T-helper 2 cell (primary cell): ENCODE measurements at places on chromosomes 7 and 10.

- DNase-seq: no peak
Measured at GRCh38 chr7:336810-337566, 47.0 kb downstream of the FOXL3 start.

- no peak for DNase-seq
Measured at GRCh38 chr7:131080754-131081153, 246.9 kb upstream of the MKLN1 start.

DNA sequence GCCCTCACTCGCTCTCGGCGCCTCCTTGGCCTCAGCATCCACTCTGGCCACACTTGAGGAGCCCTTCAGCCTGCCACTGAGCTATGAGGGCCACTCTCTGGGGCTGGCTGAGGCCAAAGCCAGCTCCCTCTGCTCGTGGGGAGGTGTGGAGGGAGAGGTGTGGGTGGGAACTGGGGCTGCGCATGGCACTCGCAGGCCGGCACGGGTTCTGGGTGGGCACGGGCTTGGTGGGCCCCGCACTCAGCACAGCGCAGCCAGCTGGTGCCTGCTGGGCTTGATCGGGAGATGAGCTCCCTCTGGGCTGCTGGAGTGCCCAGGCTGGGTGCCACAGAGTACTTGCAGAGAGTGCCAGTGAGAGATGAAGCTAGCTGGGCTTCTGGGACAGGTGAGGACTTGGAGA is 875.5 kb downstream of the XPNPEP1 start:
- DNase-seq: no peak

- DNase-seq: no peak
Measured at GRCh38 chr10:78696791-78697395, 371.9 kb upstream of the ZMIZ1 start.

DNA sequence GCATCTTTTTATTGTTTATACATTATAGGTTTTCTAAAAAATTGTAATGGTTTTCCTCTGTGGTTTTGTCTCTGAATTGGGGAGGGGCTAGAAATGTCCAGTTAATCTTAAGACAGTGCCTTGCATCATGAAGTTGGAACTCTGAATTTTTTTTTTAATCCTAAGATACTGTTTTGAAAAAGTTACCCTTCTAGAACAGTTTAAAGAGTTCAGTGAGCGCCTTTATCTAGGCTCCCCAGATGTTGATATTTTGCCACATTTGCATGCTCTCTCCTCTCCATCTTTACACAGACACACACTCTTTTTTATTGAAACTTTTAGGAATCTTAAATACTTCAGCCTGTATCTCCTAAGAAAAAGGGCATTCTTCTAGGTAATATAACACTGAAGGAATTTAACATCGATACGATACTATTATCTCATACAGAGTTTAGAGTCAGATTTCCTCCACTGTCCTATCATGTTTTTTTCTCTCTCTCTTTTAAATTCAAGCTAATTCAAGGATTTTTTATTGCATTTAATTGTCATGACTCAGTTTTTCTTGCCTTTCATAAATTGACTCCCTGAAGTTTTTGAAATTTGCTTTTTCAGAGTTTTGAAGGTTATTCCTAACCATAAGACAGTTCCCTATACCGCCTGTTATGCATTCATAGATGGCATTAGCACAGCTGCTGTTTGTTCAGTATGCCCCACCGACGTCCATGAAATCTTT is 31.5 kb downstream of the PRKAR2B start:
- DNase-seq: no peak

- DNase-seq: no peak
Measured at GRCh38 chr10:108290823-108291222, 1126.3 kb upstream of the SORCS1 start.

DNA sequence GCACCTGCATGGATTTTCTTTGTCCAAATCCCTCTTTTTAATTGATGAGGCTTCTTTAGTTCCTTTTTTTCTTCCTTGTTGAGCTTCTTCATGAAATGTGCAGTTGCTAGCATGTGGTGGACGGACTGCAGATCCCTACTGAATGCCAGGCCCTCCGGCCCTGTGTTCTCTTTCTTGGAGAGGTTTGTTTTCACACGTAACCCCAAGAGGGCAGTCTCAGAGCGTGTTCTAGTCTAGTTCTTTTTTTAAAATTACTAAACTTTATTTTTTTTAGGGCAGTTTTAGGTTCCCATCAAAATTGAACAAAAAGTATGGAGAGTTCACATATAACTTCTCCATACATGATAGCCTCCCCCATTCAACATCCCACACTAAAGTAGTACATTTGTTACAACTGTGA is 190.0 kb downstream of the CFTR start:
- DNase-seq: no peak

DNA sequence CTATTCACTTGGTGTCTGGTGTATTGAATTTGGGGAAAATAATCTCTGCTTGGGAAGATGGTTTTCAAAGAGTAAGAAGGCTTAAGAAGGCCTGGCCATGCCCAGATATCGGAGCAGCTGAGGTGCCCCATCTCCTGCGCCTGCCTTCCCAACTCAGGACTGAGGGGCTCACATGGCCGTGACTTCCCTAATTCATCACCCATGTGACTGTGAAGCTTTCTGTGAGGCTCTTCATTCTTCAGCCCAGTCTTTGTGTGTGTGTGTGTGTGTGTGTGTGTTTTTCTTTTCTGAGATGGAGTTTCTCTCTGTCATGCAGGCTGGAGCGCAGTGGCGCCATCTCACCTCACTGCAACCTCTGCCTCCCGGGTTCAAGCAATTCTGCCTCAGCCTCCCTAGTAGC is 53.2 kb downstream of the PROSER2 start:
- DNase-seq: no peak

DNA sequence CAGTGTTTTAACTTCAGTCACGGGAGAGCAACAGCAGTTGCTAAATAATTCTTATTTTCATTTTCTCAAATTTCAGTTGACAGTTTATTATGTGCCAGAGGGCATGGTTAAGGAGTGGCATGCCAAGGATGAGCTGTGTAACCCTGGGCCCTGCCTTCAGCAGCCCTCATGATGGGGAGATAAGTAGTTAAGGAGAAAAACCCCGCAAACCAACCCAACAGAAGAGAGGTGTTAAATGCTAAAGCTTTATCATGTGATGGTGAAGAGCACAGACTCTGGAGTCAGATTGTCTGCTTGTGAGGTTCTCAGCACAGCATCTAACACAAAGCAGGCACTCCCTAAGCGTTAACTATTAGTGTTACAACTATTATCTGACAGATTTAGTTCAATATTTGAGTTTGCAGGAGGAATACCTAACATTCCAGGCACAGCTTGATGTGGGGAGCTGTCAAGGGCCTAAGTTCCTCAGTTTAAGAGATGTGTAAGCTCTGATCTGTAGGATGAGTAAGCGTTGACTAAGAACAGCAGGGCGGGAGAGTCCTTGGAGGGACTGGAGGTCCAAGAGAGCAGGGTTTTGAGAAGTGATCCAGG is 29.6 kb downstream of the STAM start:
- DNase-seq: no peak

DNA sequence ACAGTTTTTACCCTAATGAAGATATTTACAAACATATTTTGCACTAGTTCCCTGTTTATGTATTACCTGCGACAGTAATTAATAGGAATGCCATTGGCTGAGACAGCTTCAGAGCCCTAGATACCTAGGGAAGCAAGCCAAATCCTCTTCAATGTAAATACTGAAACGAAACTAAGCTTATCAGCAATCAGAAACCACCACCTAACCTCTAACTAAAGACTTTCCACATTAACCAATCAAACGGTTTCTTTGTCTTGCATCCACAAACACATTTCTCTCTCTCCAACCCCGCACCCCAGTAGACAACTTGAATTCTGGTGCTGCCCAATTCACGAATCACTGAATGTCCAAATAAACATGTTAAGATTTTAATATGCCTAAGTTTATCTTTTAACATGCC is 474.4 kb upstream of the C7orf33 start:
- DNase-seq: no peak

DNA sequence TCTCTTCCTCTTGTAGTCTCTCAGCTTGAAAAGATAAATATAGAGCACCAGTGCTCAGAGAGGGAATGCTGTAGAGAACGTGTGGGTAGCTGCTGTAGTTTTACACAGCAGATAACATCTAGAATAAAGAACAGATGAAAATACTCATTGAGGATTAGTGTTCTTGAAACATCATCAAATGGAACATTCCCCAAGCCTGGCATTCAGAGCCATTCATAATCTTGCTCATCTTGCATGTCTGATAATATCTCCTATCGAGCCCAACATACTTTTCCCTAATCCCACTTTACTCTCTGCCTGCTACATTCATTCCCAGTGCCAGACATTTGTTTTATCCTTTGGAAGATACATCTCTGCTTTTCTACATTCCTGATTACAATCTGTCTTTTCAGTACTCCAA is 35.2 kb downstream of the MCU start:
- no peak for DNase-seq

- no peak for DNase-seq
Measured at GRCh38 chr10:50585921-50586739, 37.6 kb downstream of the SGMS1 start.

DNA sequence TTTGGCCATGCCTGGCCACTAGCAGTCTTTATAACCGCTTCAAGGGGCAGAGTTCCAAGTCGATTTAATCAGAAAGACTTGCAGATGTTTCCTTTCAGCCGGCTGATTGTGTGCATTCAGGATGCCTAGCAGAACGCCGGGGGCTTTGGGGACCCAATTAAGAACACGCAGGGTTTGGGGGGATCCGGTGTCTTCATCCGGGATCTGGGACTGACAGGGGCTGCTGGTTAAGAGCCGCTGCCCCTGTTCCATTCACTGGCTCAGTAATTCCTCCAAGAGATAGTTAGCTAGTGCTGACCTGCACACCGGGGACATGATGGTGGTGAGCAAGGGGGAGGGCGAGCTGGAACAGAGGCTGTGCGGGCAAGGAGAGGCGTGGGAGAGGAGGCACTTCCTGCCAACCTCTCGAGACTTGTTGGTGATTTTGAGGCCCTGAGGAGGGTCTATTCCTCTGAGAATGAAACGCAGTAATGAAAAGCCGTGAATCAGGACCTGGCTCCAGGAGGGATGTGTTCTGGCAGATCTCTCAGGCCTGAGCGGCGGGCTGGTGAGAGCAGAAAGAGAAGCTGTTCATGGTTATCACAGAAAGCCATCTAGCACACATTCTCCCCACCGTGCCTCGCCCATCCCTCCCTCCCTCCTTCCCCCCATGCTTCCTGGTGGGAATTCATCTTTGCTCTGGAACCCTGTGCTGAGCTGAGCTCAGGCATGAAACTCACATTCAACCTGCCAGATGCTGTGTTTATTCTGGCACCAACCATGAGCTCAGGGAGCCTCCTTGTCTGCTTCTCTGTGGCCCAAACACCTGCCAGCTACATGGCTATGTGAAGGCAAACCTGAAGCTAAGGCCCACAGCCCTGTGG is 152.0 kb downstream of the CCDC3 start:
- no peak for DNase-seq

GRCh38 chr7:949021-949934 is 5.2 kb downstream of the ADAP1 start:
- no peak for DNase-seq

- DNase-seq: no peak
Measured at GRCh38 chr10:20257422-20257821, 441.2 kb downstream of the PLXDC2 start.

- no peak for DNase-seq
Measured at GRCh38 chr10:101696632-101697031, 1.7 kb upstream of the FBXW4 start.

- DNase-seq: no peak
Measured at GRCh38 chr7:125966278-125967048, 1036.8 kb upstream of the POT1 start.

GRCh38 chr10:101441541-101442455 is 87.8 kb downstream of the BTRC start:
- no peak for DNase-seq

DNA sequence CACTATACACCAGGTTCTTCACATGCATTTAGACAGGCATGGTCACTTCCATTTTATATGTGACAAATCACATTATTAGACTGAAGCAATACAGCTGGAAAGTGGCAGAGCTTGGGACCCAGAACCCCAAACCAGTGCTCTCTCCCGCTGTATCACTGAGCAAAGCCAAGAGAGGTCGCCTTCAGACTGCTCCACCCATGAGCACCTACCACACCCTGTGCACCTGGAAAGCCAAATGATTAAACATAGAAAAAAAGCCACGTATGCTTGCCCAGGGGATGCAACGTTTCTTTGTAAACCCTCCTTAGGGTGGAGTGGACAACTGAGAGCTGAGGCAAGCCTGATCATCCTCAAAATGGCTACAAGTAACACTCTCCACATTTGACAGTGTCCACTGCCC is 72.5 kb downstream of the CCDC6 start:
- no peak for DNase-seq

DNA sequence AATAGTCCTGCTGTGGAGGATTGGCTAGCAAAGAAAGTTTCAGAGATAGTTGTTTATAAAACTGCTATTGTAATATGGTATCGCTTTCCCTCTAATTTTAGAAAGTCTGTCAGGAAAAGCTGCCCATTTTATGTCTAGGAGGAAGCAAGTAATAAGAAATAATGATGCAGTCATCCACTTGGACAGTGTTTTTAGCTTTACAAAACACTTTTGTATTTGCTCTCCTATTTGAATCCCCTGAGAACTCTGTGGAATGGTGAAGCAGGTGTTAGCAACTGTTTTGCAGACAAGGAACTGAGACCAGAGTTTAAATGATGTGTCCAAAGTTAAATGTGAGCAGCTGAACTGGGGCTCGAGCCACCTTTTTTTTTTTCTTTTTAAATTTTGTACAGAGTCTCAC is 455.8 kb downstream of the XPNPEP1 start:
- no peak for DNase-seq
